GM04504 (cell line): ENCODE measurements at places on chromosomes 11 and 22.

DNA sequence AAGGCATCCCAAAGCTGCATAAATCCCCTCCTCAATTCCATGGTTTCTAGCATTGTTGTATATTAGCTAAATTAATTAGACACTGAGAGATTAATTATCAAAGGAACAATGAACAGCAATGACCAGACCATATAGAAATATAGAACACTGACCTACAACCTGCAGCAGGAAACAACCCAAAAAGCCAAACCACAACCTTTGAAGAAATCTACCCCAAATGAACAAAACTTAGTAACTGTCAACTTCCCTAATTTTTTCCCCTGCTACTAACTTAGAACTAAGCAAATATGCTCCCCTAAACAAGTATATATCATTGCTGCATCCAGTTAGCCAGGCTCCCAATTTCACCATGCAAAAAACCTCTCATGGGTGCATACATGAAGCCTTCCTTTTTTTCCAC is 268.0 kb upstream of the ANO3 start:
- no peak for DNase-seq

- no peak for DNase-seq
Observed at GRCh38 chr11:78351979-78352841, 65.4 kb downstream of the GAB2 start.

GRCh38 chr22:33451866-33452469 is 393.8 kb upstream of the SYN3 start:
- DNase-seq = no peak

DNA sequence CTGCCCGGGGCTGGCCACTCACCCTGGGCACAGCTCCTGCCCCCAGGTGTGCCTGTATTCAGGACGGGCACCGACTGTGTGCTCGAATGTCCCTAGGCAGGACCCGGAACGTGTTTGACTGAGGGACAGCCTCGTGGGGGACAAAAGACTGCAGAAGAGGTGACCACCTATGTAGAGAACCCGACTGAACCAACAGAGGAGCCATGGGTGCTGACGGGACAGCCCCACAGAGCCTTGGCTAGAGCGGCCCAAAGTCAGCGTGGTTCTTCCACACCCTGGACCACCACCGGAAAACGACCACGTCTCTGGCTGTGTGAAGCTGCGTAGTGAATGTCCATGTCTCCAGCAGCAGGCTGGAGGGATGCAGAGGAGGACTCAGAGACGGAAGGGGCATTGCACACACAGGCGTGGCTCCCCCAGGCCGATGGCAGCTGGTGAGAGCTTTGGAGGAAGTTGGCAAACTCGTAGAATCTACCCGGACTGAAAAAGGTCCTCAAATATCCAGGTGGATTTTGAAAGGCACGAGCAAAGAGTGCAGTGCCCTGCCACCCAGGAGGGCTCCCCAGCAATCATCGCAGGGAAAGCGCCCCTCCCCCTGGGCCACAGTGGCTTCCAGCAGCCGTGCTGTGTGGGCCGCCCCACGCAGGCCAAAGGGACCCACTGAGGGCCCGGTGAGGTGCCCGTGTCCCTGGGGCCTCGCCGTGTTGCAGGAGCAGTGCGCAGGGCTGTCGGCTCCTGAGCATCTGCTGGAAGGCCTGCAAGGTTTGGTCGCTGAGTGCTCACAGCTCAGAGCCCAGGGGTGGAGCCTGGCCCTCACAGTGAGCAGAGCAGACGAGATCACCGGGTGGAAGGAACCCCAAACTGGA is 17.5 kb upstream of the MUC5B start:
- DNase-seq = no peak
